ENCODE measurements at places on chromosomes 2 and 18. TPM values are rescaled to one million over a fixed set of nuclear protein-coding genes. Genes with fewer than 3 reads are reported as not detected.

Gene BMPR2
- 15.0 TPM for total RNA-seq

GRCh38 chr2:55048508-55049042, 1.7 kb downstream of the RTN4 start:
- no peak for DNase-seq

Gene GKN2
- not detected for total RNA-seq

DNA sequence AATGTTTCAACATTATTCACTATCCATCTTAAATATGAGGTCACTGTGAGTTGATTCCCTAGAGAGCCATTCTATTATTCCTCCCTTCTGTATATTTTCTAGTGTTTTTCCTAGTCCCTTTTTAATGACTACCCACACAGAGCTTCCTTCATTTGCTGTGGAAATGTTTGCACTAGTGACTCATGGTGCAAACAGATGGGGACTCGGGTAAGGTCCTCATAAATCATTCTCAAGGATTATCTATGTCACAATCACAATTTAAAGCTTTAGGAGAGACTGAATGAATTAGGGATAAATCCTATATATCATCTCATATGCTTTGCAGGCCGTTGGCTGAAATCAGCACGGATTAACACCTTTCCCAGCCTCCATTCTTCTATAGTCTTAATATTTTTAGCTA, 159.6 kb downstream of the DCC start:
- DNase-seq: no peak

DNA sequence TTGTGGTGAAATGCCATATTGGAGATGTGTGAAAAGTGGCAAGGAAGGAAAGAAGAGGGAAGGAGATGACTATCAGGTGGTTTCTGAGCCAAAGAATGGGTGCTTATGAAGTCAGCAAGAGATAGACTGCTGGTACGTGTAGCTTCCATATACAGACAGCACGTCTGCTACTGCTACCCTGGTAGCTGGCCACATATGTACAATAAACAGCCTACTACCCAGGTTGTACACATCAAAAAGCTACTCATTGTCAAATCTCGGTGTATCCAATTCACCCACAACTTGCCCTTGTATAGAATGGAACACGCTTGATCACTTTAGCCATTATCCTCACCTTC, 761.8 kb downstream of the LRRTM4 start:
- DNase-seq: no peak

GRCh38 chr2:66582104-66582986, 147.4 kb downstream of the MEIS1 start:
- no peak for DNase-seq

- peak; percentile 72 for DNase-seq
Measured at GRCh38 chr2:10835052-10835970, 22.7 kb upstream of the PDIA6 start.

- DNase-seq: no peak
Measured at GRCh38 chr2:16948710-16949109, 283.1 kb upstream of the CYRIA start.

DNA sequence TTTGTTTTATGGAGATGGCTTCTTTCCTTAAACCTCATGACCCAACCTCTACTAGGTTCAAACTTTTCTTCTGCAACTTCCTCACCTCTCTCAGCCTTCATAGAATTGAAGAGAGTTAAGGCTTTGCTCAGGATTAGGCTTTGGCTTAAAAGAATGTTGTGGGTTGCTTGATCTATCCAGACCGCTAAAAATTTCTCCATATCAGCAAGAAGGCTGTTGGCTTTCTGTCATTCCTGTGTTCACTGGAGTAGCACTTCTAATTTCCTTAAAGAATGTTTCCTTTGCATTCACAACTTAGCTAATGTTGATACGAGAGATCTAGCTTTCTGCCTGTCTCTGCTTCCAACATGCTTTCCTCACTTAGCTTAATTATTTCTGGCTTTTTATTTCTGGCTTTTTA, 58.1 kb upstream of the KYNU start:
- DNase-seq: no peak

Data from left lobe of liver (tissue), 2 donors.